Stimulated activated CD8-positive, alpha-beta memory T cell treated with anti-CD3 and anti-CD28 coated beads, Interleukin-15, amount 100 ng/mL, for 4 hours (primary cell): ENCODE measurements at places on chromosomes 1 and 21.

GRCh38 chr1:57279909-57280666, 143.8 kb downstream of the DAB1 start:
- no peak for DNase-seq

DNA sequence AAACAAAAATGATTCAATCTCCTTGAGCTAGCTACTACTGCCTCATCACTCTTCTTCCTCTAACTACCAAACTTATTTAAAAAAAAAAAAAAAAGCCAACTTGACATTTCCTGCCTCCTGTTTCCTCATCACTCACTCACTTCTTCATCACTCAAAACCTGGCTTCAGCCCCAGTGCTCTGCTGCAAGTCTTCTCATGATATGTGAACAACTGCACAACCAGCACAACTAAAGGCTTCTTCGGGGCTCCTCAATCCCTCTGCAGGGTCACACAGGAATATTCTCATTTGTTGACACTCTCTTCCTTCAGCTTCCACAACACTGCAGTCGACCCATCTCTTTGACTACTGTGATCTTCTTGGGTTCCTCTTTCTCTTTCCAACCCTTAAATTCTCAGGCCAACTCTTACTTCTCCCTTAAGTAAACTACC, 7.6 kb downstream of the MTF1 start:
- DNase-seq = no peak

- no peak for DNase-seq
These were observed 4.6 kb upstream of the CDCP2 start for GRCh38 chr1:54157401-54157800.

DNA sequence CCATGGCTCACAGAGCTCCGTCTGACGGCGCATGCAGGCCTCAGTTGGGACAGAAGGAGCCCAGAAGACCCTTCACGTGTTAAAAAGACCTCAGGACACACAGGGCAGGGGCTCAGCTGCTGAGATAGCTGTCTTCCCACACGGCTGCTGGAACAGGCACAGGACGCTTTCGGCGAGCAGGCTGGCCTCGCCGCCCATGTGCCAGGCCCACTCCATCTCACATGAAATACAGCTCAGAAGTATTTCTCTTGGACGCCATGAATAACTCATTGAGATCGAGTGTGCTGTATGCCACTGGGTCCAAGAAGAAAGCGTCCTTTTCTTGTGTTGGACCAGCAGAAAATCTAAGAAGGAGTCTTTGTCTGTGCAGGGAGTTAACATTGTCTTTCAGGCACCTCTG, 69.6 kb downstream of the SIM2 start:
- no peak for DNase-seq

GRCh38 chr1:1556505-1556904, 16.1 kb upstream of the TMEM240 start:
- no peak for DNase-seq

DNA sequence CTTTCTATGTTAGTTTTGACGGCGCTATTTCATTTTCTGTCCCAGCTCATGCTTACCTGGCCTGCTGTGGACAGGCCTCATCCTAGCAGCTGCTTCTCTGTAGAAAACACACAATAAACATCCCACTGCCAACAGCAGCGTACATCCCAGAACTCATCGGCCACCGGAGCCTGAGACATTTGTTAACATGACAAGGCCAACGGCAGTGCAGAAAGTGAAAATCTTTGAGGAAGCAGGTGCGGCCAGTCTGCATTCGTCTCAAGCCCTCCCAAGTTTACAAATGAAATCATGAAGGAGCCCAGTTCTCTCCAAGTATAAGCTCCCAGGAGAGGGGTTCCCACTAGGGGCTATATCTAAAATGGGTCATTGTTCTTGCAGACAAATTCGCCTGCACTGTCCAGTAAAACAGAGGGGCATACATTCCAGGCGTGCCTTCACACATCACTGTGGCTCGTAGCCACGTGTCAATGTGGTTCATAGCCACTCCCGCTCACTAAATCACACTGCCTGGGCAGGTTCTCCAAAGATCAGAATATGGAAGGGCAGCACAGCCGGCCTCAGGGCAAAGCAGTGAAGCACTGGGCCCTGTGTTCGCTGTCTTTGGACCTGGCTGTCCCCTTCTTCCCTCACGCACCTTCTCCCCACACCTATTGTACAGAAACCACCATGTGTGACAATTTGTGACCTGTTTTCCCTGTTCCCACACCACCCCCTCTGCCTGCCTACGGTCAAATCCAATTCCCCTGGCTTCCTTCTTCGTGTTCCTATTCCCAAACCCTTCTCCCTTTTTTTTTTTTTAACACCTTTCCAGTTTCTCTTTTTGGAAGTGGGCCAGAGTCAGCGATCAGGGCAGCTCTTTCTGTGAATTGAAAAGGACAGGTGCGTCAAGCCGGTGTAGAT, 27.0 kb upstream of the ABCG1 start:
- DNase-seq = no peak

GRCh38 chr21:37232274-37233018, 34.7 kb downstream of the VPS26C start:
- no peak for DNase-seq

- no peak for DNase-seq
These were observed 149.5 kb downstream of the FGGY start for GRCh38 chr1:59446257-59446901.

DNA sequence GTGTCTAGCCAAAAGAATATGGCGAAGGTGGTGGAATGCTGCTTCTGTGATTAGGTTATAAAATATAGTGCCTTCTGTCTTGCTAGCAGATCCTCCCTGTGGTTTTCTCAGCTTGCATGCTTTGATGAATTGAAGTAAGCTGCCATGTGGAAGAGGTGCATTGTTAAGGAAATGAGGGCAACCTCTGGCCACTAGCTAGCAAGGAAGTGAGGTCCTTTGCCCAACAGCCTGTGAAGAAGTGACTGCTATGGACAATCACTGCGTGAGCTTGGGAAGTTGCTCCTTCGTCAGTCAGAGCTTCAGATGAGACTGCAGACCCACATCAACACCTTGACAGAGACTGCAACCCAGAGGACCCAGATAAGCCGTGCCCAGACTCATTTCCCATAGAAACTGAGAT, 109.4 kb downstream of the GIPC2 start:
- no peak for DNase-seq

DNA sequence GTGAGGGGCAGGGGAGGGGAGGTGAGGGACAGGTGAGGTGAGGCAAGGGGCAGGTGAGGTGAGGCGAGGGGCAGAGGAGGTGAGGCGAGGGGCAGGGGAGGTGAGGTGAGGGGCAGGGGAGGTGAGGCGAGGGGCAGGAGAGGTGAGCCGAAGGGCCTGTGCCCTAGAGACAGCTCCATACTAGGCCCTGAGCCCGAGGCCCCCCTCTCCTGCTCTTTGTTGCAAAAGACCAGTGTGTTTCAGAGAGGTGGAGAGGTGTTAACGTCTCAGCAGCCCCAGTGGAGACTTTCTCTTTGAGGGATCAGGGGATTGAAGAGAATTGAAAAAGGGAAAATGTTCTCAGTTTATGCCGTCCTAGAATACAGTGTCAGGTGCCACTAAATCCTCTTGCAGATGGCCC, 44.2 kb downstream of the EPHB2 start:
- no peak for DNase-seq

DNA sequence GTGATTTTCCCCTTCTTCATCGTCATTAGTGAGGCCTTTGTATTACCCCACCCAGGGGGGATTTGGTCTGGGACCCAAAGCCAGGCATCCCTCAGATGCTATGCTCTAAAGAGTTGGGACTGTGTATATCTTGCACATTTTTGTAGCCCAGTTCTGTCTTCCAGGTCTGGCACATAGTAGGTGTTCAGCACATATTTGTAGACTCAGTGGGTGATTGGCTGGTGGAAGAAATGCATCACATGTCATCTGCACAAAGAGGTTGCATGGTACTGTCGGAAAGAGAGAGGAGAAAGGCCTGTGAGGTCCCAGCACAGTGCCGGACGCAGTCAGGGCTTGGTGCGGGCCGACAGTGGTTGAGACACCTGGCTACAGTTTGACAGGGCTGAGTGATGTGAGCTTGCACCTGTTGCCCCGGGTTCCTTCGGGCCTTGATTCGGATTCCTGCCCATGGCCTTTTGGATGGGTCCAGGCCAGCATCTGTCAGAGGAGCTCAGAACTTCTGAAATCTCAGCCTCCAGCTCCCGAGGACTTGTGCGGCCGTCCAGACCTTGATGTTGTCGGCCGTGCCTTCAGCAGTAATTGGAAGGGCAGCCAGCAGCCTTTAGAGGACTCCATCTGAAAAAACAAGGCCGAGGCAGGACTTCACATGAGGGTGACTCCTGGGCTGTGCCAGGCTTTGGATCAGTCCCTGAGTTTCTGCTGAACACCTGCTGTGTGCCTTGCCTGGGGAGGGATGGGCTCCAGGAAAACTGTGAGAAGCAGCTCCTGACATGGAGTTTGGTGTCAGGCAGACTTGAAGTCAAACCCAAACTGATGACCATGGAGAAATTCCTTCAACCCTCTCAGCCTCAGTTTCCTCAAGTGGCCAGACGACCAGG, 40.9 kb upstream of the PADI1 start:
- no peak for DNase-seq

DNA sequence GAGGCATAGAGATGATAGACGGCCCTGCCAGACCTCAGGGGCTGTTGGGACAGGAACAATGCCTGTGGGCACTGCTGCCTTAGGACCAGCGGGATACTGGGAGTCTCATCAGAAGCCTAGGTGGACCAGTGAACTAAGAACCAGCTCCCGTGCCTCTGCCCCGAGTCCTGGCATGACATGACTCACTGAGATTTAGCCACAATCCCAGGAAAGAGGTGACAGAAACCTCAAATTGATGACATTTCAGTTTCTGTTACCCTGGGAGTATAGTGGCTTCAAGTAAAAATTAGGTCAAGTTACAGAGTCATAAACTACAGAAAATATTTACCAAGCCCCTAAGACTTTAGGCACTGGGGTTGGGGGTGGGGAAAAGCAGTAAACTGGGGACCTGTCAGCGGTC, 74.6 kb upstream of the GADD45A start:
- no peak for DNase-seq
